ENCODE measurements at places on chromosomes 1 and 21.

DNA sequence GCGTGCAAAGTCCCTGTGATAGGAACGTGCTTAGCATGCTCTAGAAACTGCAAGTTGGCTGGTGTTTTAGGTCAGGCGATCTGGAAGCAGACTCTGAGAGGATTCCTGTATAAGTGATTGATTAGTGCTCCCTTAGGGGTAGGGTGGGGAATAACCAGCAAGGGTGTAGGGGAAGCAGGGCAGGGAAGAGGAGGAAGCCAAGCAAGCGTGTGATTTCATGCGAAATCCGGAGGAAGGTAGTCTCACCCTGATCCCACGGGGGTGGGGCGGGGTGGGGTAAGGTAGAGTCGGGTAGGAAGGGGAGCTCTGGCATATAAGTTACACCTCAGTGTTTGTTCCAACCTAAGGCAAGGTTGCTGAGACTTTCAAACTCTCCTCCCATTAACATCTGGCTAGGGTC, 24.9 kb upstream of the CTPS1 start:
- DNase-seq = no peak

DNA sequence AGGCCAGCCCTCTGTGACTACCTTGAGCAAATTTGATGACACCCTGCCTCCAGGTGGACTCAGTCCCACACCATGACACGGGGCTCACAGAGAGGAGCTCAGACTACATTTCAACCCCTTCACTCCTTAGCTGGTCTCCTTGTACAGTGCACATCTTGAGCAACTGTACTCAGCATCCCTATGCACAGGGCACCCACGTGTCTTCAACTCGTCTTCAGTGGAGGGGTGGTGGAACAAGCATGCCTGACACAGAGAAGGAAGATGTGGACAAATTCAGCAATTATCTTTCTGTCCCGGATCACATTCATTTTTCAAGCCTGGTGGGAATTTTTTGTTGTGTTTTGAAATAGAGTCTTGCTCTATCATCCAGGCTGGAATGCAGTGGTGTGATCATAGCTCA, 213.7 kb downstream of the KAZN start:
- no peak for DNase-seq

- DNase-seq = no peak
These were observed 156.3 kb downstream of the DHRS3 start for GRCh38 chr1:12461754-12462153.

DNA sequence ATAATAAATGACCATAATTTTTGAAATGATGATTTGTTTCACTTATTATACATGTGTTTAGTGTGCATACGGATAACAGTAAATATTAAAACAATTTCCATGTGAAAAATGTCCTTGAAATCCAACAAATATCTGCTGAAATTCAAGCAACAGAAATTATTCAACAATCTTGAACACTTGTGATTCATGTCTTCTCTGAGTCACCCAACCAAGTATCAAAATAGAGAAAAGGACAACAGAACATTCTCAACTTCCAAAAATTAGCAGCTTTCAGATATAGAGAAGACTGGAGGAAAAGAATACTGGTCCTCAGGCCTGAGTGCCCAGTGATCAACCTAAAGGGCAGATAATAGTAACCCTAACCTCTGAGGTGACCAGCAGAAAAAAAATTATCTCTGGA, 90.8 kb downstream of the VAV3 start:
- DNase-seq = no peak

DNA sequence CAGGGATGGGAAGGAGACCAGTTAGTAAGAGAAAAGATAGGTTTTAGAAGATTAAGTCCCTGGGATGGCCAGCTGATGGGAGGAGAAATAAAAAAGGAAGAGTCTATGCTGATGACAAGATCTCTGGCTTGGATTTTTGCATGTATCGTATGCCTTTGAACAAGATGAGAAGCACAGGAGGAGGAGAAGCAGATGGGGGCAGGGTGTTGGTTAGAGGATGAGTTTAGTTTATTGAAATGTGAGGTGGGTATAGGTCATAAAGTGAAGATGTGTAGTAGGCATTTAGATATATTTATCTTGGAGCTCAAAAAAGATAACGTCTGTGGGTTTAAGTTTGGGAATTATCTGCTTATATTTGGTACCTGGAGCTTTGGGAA, 1.4 kb downstream of the TIPRL start:
- DNase-seq = no peak

GRCh38 chr1:110067479-110067892, 3.0 kb downstream of the ALX3 start:
- DNase-seq = no peak

- DNase-seq = peak; percentile 92
These were observed 26.1 kb downstream of the CACNA1S start for GRCh38 chr1:201085902-201086735.

DNA sequence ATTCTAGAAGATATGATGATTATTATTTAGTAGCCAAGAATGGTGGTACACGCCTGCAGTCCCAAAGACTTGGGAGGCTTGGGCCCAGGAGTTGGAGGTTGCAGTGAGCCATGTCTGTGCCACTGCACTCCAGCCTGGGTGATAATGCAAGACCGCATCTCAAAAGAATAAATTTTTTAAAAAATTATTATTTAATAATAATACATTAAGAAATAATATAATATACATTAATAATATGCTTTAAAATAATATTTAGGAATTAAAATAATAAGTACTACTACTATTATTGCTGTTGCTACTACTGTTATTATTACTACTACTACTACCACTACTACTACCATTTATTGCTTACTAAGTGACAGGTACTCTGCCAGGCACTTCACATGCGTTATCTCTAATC, 27.2 kb downstream of the CCDC30 start:
- no peak for DNase-seq

- DNase-seq = no peak
These were observed 20.0 kb upstream of the SCMH1 start for GRCh38 chr1:41261926-41262618.

DNA sequence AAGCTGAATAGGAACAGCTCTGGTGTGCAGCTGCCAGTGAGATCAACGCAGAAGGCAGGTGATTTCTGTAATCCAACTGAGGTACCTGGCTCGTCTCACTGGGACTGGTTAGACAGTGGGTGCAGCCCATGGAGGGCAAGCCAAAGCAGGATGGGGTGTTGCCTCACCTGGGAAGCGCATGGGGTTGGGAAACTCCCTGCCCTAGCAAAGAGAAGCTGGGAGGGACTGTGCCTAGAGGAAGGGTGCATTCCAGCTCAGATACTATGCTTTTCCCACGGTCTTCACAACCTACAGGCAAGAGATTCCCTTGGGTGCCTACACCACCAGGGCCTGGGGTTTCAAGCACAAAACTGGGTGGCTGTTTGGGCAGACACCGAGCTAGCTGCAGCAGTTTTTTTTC, 183.2 kb downstream of the DNM3 start:
- no peak for DNase-seq

- DNase-seq = no peak
These were observed 7.2 kb upstream of the SCMH1 start for GRCh38 chr1:41249319-41249718.

GRCh38 chr1:115952547-115952946, 23.8 kb upstream of the SLC22A15 start:
- no peak for DNase-seq

- peak; percentile 32 for DNase-seq
These were observed 14.9 kb downstream of the EDEM3 start for GRCh38 chr1:184739796-184740195.

DNA sequence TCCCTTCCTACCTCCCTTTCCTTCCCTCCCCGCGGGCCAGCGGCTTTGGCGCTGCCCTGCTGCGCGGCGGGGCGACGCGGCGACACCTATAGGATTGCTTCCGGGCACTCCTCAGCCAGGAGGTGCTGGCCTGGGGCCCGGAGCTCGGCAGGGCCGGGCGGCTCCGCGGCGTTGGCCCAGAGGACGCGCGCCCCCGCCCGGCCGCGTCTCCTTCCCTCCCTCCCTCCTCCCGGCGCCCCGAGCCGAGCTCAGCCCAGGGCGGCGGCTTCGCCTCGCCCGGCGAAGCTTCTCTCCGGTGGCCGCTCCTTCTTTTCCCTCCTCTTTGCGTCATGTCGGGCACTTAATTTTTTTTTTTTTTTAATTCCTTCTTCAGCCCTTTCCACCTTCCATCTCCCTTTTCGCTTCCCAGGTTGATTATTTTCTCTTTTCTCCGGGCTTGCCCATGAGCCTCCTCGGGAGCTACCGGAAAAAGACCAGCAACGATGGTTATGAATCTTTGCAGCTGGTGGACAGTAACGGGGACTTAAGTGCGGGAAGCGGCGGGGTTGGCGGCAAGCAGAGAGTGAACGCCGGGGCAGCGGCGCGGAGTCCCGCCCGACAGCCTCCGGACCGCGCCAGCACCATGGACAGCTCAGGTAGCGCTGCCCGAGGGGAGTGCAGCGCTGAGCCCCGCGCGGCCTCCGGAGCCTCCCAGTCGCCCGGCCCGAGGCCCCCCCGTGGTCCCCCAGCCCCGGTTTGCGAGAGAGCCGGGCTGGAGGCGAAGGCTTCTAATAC, at the start of gene DNAJC6:
DNAJC6 (plus strand) TSS at position 240 of the 774 bp plus-strand sequence; CDS start at position 443, 203 bp downstream.
- DNase-seq = peak; percentile 83

DNA sequence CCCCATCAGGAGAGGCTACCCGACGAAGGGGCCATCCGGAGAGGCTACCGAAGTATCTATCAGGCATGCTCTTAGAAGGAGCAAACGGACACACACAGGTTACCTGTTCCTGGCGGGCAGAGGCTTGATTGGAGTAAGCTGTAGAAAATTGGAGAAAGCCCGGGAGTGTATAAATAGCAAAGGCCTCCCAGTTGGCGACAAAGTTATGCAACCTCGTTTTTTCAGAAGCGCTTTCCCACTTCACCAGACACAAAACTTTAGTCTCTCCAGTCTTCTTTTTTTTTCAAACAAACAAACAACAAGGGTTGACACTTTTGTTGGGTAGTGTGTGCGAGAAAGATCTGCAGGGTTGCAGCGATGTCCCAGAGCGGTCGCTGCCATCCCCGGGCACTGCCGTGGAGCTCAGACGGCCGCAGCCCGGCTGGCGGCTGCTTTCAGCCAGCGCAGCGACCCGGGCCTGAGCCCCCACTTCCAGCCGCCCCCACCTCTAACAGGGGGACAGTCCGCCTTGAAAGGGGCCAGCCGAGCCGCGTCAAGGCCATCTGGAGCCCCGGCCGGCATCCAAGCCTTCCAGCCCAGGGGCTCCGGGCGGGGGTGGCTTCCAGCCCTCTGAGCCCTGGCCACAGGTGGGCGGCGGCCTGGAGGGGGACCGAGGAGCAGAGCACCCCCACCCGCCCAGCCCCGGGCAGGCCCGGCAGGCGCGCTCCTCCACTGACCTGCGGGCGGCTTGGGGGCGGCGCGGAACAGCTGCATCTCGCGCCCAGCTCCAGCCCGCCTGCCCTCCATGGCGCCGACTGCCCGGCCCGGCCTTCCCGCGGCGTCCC, 616 bp downstream of the MCOLN3 start:
- peak; percentile 74 for DNase-seq

DNA sequence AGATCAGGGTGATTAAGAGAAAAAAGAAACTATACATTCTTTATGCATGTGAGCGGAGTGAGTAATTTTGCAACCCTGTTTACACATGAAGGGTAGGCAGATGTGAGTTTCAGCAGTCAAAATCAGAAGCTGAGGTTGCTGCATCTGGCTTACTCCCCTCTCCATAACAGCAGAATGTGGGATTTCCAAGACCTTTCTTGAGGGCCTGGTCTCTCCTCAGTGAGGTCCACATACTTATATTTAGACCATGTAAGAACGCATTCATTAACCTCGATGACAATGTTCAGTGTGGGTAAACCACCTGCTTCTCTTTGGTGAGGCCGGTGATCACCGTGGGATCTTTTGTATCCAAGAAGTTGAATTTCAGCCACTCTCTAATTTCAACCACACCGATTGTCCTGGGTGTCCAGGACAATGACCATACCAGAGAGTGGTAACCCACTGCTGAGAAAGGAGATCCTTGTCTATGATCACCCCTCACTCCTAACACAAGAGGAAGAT, 18.7 kb upstream of the RAP1A start:
- DNase-seq = no peak

DNA sequence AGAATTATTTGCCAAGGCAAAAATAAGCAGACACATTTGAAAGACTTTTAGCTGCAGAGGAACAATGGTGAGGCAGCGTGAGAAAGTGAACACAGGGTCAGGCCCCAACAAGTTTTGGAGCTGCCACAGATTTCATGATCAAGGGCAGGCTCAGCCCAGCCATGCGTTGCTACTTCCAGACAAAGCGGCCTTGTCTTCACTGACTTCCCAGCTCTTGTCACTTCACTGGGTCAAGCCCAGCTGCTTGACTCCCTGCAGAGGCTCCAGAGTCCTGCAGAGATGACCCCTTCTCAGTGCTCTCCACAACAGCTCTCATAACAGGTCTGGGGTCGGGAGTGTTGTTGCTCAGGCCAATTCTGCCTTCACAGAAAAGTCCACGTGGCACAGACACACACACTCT, 35.8 kb downstream of the HHAT start:
- DNase-seq = no peak

- DNase-seq = no peak
These were observed 40.0 kb downstream of the RCAN1 start for GRCh38 chr21:34574601-34575529.

DNA sequence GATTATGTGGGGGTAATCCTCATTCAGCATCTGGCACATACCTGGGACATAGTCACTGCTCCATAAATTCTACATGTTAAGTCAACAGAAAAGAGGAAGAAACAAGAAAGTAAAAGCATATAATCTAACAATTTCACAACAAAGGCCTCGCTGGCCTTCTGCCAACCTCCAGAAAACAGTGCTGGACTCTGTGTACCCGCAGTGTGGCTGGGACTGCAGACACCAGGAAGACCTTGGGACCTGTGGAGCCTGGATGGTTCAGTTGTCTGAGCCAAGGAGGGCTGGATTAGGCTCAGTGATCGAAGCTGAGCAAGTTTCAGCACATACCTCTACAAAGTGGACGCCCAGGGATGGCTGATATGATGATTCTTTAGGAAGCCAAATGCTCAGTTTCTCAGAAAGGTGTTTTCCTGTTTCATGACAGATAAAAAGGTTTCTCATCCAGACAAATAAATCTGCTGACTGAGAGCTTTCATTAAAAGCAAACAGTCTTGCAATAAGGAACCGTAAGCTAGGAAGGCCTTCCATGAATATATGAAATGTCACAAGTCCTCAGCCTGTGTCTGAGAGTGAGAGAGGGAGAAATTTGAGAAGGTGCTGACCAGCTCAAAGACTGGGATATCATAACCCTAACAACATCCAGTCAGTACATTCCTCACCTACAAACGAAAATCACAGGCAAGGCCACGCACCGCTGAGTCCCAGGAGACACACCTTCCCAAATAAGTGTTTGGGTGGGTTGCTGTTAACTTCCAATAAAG, 48.4 kb downstream of the CAPZB start:
- no peak for DNase-seq

- no peak for DNase-seq
These were observed 912 bp upstream of the PKNOX1 start for GRCh38 chr21:42973309-42973990.

- DNase-seq = no peak
These were observed 10.9 kb downstream of the TAGLN2 start for GRCh38 chr1:159914252-159915018.

DNA sequence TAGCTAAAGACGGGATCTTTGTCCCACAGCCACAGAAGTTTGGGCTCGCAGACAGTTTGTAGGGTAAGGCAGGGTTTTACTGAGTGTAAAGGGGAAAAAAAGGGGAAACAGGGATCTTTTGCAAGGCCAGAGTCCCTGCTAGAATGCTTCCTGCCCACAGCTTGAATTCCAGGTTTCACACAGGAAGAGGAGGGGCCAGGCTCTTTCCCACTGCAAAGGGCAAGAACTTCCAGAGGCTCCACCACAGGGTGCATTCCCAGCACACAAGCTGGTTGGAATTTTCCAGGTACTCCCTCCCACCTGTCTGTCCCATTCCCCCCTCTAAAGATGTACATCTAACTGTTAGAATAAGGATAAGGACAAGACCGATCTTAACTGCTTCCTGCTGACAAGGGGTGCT, 1126.9 kb downstream of the KCNT2 start:
- DNase-seq = no peak

- DNase-seq = no peak
These were observed 148.6 kb upstream of the ZC3H12A start for GRCh38 chr1:37325509-37326437.

Data from D341Med (cell line).